ENCODE measurements at places on chromosomes 1 and 21. TPM values are rescaled to one million over a fixed set of nuclear protein-coding genes. Genes with fewer than 3 reads are reported as not detected.
A peak's percentile ranks its signal among the peaks of the same experiment; 100 is the strongest.

Gene RIPPLY3
- total RNA-seq = not detected

Gene TEX38
- not detected for total RNA-seq

Gene FABP3
- total RNA-seq = 5,086 TPM

Gene OR6F1
- total RNA-seq = not detected

Gene GJB4
- not detected for total RNA-seq

Gene FCRL6
- total RNA-seq = 0.57 TPM

DNA sequence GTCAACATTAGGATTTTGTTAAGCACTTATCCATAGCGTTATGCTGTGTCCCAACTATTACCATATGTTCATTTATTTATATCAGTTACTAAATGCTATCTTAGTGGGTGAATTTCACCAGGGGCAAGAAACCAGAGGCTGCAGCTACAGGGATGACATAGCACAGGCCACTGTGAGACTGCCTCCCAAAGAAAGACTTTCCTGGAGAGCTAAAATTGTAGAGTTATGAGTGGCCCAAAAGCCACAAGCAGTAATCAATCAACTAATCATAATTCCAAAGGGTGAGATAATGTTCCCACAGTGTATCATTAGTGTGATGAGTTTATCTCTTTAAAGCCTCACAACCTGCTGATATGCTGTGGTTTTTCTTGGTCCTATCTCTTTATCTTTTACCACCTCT lies 3.8 kb upstream of the TGFB2 start:
- no peak for DNase-seq

GRCh38 chr1:27542463-27543273 lies 52.7 kb upstream of the WASF2 start:
- peak; percentile 75 for DNase-seq

DNA sequence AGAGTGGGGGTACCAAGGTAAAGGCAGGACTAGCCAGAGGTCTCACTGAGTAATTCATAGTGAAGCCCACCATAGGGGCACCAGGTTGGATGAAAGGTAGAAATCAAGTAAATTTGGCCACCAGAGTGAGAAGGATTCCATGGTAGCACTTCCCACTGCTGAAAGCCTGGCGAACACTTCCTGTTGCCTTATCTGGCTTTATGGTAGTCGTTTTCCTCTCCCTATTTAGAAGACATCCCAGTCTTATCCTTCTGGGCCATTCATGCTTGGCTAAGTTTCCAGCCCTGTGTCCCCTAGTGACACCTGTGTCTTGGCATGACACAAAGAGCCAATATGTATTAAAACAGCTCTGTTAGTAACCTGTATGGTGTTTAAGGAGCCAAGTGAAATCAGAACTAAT lies 74.3 kb upstream of the SIPA1L2 start:
- DNase-seq = no peak

DNA sequence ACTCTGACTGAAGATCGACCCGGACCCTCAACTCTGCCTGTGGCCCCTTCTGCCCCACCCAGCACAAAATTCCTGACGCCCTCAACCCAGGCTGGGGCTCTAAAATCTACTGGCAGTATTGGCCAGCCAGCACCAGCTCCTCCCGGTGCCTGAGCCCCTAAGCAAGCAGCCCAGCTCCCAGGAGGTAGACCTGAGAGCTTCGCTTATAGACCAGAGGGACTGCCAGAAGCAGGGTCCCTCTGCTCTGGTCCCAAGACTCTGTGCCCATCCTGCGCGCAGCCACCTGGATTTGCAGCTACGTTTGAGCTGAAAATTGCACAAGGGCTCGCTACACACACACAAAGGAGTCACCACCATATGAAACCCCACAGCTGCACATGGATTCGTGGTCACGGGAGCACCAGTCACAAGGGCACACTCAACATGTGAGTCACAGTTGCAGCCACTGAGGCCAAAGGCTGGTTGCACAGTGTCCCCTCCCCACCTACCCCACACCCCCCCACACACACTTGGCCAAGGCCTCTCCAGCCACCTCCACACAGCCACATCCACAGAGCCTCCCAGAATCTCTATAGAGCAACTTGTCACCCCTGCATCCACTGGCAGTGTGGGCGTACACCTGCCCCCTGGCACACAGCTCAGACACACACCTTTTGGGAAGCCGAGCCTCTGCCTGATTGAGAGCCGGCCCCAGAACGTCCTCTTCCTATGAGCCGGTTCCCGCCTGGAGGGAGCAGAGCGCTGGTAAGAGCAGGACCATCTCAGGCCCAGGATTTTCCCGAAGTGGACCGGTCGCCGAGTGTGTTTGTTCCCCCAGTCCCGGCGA lies 1.1 kb upstream of the DMBX1 start:
- DNase-seq = peak; percentile 31

GRCh38 chr1:222926566-222926965 lies 111.7 kb downstream of the DISP1 start:
- DNase-seq = no peak

- DNase-seq = no peak
These were observed 101.5 kb upstream of the ADGRL2 start for GRCh38 chr1:81699234-81699633.

GRCh38 chr1:209675565-209676154 lies 448 bp downstream of the G0S2 start:
- peak; percentile 73 for DNase-seq

DNA sequence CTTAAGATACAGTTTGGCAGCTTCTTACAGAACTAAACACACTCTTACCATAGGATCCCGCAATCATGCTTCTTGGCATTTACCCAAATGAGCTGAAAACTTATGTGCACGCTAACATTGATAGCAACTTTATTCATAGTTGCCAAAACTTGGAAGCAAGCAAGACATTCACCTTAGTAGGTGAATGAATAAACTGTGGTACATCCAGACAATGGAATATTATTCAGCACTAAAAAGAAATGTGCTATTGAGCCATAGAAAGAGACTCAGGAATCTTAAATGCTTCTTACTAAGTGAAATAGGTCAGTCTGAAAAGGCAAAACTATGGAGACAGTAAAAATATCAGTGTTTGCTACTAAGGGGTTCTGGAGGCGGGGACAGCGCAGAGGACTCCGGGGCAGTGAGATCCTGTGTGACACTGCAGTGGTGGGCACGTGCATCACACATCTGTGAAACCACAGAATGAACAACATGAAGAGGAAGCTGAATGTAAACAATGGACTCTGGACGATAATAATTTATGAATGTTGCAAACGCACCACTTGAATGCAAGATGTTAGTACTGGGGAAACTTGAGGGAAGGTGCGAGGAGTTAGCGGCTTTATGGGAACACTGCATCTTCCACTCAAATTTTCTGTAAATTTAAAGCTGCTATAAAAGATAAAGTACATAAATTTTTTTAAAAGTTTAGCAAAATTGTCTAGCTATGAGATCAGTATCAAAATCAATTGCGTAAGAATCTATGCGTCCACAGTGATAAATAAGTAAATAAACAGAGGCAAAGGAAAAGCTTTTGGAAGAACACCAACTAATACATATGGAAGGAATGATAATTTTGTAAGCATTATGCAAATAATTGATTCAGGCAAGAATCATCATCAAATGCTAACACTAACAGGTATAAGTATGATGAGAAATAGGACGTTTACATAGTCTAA lies 15.4 kb upstream of the SPATC1L start:
- no peak for DNase-seq

DNA sequence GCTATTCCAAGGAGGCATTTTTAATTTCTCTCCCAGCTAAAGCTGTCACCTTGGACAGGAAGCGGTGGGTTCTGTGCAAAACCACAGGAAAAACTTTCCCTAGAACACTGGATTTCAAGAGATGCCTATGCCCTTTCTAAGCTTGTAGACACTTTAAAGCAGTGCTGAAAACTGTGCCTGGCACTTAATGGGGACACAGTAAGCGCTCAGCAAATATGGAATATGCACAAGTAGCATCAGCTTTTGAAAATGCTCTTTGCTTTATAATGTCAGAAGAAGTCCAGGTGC lies 50.9 kb upstream of the TARBP1 start:
- no peak for DNase-seq

DNA sequence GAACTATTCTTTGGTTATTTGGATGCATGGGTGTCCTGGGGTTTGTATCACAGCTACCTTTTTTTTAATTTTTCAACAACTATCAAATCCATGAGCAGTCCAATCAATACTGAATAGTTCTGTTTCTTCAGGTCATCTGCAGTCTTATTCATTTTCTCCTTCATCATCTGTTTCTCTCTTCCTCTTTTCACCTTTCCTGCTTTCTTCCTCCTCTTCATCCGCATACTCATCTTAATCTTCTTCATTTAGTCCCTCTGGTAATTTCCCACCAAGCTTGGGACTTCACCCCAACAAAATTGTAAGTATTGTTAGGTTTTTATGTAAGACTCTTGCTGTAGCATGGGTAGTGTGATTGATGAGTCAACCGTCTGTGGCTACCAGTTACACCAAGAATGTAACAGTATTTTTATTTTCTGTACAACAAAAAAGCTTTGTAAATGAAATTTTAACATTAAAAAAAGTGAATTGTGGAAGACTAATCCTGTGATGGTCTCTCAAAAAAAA lies 184.1 kb upstream of the RNPC3 start:
- DNase-seq = no peak

DNA sequence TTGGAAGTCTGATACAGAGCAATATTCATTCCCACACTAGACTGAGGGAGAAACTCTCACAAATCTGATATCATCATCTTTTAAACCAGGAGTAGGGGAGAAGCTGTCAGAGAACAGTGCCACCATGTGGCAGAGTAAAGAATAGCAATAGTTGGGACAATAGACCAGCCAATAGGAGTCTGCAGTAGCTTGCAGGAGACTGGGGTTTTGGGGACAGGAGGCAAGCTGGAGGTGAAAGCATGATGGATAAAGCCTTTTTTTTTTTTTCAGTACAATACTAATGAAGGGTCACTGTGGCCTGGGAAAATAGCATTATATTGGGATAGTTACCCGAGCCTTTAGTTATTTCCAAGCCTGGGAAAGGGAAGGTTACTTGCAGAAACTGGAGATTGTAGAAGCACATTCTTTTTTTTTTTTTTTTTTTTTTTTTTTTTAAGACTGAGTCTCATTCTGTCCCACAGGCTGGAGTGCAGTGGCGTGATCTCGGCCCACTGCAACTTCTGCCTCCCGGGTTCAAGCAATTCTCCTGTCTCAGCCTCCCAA lies 120.7 kb downstream of the S1PR1 start:
- DNase-seq = no peak

DNA sequence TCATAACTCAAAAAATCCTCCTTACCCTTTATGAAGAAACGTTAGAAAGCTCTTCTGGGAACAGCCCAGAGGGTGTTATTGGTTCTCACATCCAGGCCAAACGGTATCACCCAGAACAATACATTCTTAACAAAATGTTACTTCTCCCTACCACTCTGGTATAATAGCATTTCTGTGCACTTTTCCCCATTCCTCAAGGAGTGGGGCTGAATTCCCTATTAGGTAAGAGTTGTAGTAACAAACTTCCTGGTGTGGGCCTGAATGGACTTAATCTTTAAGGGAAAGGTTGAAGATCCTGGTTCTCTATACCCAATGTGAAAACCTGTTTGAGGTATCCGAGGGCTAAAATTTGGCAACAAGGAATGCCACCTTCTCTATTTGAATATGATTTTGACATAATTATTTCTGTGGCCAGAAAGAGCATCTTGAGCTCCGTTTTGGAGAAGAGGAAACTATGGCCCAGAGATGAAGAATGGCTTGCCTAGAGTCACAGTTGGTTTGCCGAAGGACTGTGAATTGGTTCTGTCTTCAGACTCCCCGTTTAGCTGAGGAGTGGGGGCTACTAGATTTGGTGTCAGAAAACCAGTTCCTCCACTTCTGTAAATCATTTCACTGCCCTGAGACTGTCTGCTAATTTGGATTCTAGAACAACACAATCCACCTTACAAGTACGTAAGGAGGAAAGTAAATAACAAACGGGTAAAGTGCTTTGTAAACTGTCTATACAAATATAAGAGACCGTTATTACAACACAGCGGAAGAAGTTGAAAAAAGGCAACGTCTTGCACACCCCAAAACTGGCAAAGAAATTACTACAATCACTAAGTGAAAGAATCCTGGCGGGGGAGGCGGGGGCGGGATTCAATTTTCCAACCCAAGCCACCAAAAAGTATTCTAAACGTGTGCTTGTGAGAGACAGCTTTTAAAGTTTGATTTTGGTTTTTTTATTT lies 2.3 kb downstream of the ANP32E start:
- no peak for DNase-seq

DNA sequence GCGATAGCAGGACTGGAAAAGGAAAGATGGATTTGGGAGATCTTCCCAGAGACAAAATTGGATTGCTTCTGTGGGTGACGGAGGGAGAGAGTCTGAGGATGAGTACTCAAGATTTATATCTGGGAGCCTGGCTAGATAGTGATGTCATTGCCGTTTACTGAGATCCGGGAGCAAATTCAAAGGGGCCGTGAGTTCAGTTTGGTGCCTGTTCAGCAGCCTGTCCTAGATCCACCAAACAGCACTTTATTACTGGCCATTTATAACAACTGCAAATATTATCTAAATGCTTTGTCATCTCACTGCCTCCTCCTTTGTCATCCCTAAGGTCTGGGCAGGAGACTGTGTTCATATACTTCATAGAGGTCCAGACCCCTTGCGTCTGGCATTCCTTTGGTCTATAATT lies 29.2 kb downstream of the MAPKAPK2 start:
- no peak for DNase-seq

GRCh38 chr1:109787845-109788601 lies 24.3 kb upstream of the EPS8L3 start:
- no peak for DNase-seq

- DNase-seq = no peak
These were observed 19.7 kb downstream of the MRPS6 start for GRCh38 chr21:34093083-34093482.

- no peak for DNase-seq
These were observed 124.7 kb downstream of the PCBP3 start for GRCh38 chr21:45768011-45768739.

DNA sequence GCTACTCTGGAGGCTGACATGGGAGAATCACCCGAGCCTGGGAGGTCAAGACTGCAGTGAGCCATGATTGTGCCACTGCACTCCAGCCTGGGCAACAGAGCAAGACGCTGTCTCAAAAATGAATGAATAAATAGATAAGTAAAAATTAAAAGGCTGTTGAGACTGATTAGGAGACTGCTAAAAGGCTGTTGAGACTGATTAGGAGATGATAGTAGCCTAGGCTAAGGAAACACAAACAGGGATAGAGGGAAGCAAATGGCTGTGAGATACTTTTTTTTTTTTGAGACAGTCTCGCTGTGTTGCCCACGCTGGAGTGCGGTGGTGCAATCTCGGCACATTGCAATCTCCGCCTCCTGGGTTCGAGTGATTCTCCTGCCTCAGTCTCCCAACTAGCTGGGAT lies 28.4 kb downstream of the PRPF38A start:
- no peak for DNase-seq

DNA sequence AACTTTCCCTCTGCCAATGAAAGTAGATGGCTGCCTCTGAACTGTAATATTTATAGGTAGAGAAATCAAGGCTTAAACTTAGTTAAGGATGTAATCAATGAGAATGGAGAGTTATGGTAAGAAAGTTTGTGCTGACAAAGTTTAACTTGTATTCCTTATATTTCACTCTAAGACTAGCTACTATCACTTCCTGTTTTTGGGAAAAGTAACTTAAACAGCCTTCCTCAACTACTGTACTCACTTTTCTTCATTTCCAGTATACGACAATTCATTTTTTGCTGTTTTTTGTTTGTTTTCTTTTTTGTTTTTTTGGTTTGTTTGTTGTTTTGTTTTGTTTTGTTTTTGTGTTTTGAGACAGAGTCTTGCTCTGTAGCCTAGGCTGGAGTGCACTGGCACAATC lies 3.7 kb downstream of the RGS18 start:
- no peak for DNase-seq
